ENCODE measurements at places on chromosomes 2 and 18.

- DNase-seq = no peak
These were observed 67.7 kb upstream of the OSR1 start for GRCh38 chr2:19426144-19426543.

- DNase-seq = no peak
These were observed 14.3 kb downstream of the KCNH7 start for GRCh38 chr2:162824304-162824703.

DNA sequence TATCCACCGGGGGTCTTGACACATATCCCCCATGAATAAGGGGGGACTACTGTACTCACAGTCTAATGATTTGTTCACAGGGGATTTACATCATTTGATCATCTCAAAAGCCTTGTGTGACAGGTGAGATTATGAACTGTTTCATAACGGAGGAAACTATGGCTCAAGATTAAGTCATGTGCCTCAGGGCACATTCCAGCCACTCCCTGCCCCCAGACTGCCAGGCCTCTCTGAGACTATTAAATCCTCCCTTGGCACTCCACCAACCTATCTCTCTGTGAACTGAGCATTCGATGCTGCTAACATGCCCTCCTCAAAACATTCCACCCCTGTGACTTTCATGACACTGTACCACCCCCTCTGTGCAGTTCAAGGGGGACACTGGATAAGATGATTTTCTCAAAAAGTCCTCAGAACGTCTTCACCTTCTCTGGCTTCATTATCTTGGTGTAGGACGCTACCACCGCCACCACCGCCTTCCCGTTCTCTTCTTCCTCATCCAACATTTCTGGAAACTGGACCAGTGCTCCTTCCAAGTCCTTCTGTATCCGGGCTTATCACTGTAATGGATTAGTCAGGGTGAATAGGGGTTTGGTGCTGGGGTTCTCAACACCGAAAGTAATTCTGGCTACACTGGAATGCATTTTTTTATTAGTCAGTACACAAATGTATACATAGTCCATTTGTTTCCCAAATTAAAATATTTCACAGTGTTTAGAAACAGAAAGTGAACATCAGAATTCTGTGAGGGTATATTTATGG, 169.6 kb downstream of the KCNS3 start:
- DNase-seq = no peak

- no peak for DNase-seq
These were observed 260.2 kb downstream of the NBAS start for GRCh38 chr2:15300624-15301573.

DNA sequence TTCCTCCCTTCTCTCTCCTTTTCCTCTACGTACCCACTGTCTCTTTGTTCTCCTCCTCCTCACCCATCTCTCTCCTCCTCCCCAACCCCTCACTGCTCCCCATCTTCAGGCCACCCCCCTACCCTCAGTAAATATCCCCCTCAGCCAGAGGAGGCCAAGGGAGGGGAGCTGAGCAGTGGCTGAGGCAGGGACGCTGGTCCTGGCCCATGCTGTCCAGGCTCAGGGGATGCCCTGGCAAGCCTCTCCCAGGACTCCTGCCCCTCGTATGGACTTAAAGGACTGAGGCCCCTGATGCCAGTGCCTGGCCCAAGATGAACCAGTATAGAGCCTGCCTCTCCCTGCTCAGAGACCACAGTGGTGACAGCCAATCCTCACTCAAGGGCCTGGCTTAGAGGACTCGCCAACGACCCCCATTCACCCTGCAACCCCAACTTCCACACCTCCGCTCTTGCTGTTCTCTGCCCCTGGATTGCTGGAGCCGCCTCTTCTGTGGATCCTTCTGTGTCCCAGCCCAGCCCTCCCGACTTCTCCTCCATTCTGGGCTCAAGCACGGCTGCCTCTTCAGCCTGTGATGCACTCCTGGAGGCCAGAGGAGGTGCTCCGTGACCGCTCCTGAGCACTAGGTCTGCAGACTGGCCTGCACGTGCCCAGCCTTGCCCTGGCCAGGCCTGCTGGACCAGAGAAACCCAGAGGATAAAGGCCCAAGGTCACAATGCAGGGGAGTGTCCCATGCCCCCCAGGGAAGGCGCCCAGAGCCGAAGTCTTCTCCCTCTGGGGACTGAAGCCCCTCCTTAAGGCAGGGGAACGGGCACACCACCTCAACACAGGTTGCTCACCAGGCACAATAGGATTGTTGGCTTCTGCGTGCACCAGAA, 9.5 kb upstream of the DUSP2 start:
- no peak for DNase-seq

- no peak for DNase-seq
These were observed 48.6 kb downstream of the GYPC start for GRCh38 chr2:126704434-126705160.

- no peak for DNase-seq
These were observed 236.5 kb downstream of the TPGS2 start for GRCh38 chr18:36592282-36592681.

- no peak for DNase-seq
These were observed 571.9 kb downstream of the CPS1 start for GRCh38 chr2:211128287-211128686.

GRCh38 chr2:45274250-45274926, 265.1 kb upstream of the SIX2 start:
- no peak for DNase-seq

DNA sequence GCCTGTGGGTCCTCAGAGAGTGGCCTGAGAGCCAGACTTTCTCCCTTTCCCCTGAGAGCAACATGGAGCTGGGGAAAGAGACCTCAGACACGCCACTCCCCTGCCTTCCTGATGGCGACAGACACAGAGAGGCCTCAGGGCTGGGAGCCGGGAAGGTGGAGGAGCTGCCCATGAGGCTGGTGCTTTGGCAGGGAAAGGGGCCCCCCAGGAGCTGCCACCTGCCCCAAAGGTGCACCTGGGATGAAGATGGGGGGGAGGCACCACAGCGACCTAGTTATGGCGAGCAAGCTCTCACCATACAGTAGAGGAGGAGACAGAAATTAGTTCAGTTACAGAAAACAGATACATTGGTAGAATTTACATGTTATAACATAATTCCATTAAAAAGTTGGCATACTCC, 80.7 kb upstream of the PXDN start:
- no peak for DNase-seq

DNA sequence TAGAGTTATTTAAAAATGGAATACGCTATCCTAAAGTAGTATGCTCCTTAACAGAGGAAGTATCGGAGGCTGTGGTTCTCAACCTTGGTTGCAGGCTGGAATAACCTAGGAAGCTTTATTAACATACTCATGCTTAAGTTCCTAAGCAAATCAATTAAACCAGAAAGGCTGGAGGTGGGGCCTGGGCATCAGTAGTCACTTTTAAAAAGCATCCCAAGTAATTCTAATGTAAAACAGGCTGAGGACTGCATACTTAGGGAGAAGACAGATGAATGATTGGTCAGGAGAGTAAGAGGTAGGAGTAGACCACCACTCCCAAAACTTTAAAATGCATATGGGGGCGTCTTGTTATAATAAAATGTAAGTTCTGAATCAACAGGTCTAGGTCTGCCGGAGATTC, 15.3 kb downstream of the ACAA2 start:
- no peak for DNase-seq

- DNase-seq = no peak
These were observed 356.1 kb upstream of the ZC3H15 start for GRCh38 chr2:186129767-186130581.

DNA sequence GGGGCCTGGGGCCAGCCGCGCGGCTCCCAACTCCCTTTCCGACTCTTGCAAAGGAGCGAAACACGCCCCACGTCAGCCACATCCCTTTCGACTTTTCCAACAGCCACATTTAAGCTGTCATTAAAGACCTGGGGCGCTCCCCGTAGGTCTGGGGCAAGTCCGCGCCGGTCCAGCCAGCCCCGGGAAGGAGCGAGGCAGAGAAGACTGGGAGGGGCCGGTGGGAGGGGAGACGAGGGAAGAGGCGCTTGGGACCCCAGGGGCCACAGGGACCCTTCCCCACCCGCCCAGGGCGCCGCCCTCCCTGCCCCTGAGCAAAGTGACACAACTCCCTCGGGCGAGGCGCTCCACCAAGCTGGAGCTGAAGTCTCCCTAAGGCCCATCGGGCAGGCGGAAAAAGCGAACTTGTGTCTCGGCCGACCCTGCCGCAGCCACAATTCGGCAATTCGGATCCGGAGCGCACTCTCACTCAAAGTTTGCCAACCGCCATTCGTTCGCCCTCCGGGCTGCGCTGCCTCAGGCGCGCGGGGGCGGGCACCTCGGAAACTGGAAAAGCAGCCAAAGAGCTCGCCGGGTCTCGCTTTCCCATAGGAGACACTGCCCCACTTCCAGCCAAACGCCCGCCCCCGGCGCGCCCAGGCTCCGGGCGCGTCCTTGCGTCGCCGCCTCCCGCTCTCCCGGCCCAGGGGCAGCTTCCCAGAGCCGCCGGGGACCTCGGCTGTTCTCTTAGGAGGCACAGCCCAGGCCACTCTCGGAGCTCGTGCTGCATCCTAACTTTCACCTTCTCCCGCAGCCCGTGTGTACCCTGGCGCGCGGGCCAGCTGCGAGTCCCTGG, 1.1 kb upstream of the KCTD1 start:
- DNase-seq = peak; percentile 36

GRCh38 chr2:228318218-228318617, 136.7 kb upstream of the SPHKAP start:
- DNase-seq = peak; percentile 32

- DNase-seq = no peak
These were observed 10.7 kb upstream of the IAH1 start for GRCh38 chr2:9463698-9464034.

DNA sequence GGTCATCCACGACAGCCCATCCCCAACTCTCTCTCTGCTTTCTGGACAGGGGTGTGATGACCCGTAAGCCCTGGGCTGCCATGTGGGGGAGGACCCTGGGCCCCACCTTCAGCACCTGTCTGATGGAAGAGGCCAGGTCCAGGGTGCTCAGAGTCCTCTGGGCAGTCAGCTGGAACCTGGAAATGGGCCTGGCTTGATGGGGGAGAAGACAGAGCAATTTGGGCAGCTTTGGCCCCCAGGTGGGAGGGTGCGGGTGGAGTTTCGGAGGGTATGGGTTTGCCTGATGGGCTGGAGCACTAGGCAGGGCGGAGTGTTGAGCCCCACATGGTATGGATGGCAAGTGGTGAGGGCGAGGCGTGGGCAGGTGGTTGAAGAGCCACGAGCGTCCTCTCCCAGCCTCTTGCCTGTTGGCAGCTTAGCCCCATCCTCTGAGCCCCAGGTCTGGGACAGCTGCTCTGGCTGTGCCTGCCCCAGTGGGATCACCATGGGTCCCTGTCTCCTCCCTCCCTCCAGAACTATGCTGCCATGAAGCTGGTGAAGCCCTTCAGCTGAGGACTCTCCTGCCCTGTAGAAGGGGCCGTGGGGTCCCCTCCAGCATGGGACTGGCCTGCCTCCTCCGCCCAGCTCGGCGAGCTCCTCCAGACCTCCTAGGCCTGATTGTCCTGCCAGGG, 232.7 kb downstream of the DYSF start:
- DNase-seq = no peak

DNA sequence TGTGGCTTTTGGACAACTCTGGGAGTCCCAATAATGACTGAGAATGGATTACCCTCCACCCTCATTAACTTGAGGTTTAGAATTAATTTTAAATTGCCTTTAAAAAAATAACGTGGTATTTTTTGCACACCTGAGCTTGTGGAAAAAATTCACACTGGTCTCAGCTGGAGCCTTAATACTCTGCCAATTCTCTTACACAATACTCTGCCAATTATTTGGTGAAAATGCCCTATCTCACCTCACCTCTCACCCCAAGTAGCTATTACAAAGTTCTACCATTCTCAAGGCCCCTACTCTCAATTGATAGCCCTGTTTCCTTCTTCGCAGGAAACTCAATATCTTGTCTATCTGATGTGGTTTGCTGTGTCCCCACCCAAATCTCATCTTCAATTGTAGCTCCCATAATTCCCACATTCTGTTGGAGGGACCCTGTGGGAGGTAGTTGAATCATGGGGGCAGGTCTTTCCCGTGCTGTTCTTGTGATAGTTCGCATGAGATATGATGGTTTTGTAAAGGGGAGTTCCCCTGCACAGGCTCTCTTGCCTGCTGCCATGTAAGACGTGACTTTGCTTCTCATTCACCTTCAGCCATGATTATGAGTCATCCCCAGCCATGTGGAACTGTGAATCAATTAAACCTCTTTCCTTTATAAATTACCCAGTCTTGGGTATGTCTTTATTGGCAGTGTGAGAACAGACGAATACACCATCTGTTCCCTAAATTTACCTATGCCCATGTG, 27.4 kb upstream of the C2orf69 start:
- DNase-seq = no peak

GRCh38 chr18:71036783-71037182, 747.9 kb downstream of the SOCS6 start:
- DNase-seq = no peak

GRCh38 chr2:126837966-126838715, 60.5 kb upstream of the TEX51 start:
- no peak for DNase-seq

DNA sequence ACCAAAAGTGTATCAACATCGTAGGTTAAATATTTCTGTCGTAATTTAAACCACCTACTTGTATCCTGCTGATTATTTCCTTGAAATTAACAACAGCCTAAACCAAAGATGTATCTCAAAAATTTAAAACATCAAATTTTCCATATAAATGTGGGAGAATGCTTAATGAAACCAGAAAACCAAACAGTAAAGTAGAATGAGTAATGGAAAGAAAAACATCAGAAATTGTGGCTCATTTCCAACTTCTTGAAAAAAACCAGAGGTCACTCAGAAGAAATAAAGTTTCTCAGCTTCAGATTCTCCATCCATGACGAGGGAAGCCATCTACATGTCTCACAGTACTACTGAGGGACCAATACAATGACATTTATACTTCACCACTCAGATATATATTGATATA, 296.5 kb downstream of the NOL4 start:
- DNase-seq = no peak

DNA sequence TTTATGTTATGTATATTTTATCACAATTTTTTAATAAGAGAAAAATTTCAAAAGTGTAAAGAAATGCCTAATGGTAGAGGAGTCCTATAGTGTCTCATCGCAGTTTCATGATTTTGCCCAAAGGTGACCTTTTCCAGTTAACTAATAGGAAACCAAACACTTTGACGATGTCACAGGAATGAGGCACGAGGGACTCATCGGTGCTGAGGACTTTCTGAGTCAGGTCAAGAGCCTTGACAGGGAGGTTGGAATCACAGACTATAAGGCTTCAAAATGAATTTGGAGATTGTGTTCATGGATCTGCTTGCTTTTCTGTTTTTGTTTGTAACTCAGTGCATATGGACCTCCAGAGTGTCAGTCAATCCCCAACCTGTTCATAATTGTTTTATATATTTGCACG, 15.1 kb upstream of the RTTN start:
- no peak for DNase-seq

GRCh38 chr2:170396799-170397459, 219.0 kb downstream of the MYO3B start:
- DNase-seq = no peak

- DNase-seq = no peak
These were observed 78.8 kb upstream of the PELI1 start for GRCh38 chr2:64223055-64223454.

GRCh38 chr2:240620149-240620731, 5.0 kb upstream of the GPR35 start:
- DNase-seq = no peak
